ENCODE measurements at places on chromosomes 4 and X. TPM values are rescaled to one million over a fixed set of nuclear protein-coding genes. Genes with fewer than 3 reads are reported as not detected.

DNA sequence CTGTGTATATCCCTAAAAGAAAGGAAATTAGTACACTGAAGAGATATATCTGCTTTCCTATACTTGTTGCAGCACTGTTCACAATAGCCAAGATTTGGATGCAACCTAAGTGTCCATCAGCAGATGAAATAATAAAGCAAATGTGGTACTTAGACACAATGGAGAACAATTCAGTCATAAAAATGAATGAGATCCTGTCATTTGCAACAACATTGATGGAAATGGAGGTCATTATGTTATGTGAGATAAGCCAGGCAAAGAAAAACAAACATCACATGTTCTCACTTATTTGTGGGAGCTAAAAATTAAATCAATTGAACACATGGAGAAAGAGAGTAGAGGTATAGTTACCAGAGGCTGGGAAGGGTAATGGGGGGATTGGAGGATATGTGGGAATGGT lies 611.9 kb downstream of the STPG2 start:
- no peak for DNase-seq

DNA sequence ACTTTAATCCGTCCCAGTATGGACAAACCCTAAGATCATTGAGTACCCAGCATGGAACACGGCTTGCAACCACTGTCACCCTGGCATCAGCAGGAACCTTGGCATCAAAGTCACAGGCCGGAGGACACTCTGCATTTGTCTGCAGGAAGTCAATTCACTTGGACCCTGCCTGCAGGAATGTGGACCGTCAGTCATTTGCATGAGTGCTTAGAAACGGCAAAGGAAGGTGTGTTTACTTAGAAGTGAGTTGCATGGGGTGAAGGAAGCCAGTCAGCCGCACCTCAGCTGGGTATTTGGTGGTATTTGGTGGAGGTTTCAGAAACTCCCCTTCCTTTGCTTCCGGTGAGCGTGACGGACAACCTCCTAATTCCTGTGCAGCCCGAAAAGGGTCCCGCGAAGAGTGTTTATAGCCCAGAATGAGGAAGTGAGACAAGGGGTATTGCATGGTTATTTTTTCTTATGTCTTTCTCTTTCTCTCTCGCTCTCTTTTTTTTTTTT lies 15.5 kb downstream of the P2RY8 start:
- no peak for DNase-seq

DNA sequence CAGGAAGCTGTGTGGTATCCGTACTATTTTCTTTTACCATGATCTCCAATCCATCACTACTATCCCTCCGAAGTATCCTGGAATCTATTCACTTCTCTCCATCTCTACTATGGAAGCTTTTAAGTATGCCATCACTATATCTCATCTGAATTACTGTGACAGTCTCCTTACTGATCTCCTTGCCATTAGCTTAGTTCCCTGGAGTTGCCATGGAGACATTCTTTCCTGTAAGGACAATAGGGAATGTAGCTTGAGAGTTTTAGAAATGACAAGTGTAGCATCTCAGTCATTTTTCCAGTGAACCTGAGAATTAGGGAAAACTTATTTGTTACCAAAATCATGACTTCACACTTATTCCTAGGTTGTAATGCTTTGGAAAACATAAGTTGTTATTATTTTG lies 86.3 kb downstream of the HPGD start:
- DNase-seq: no peak

DNA sequence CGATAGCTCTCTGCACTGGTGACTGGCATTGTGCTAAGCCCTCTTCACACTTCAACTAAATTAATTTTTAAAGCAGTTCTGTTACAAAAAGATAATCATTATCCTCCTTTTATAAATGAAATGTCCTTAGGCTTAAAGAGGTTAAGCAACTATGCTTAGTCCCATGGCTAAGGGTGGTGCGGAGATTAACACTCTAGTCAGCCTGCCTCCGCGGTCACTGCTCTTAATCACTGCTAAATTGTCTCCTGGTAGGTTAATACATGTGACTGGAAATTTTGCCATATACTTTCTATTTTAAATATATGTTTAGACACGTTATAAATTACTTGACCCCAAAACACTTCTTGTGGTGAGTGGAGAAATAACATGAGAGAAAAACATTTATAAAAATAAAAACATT lies 473.7 kb downstream of the CENPC start:
- no peak for DNase-seq

GRCh38 chrX:107826238-107827029 lies 768 bp downstream of the MID2 start:
- no peak for DNase-seq

DNA sequence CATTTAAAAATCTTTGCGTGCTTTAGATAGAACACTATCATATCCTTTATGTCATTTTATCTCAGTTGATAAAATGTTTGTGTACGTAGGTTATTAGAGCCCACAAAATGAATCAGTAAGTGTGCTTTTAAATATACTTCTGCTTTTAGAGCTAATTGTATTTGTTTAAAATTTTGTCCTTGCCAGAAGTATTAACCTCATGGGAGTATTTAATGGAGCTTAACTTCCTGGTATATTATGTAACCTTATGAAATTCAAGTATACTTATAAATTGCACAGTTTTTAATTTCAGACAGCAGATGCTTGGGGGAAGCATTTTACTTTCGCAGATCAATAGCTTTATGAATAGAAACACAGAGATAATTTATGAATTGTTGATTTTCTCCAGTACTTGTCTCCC lies 90.2 kb downstream of the DIPK2B start:
- DNase-seq: no peak

- DNase-seq: peak; percentile 32
These were observed 455.5 kb upstream of the FAM241A start for GRCh38 chr4:111689731-111690130.

DNA sequence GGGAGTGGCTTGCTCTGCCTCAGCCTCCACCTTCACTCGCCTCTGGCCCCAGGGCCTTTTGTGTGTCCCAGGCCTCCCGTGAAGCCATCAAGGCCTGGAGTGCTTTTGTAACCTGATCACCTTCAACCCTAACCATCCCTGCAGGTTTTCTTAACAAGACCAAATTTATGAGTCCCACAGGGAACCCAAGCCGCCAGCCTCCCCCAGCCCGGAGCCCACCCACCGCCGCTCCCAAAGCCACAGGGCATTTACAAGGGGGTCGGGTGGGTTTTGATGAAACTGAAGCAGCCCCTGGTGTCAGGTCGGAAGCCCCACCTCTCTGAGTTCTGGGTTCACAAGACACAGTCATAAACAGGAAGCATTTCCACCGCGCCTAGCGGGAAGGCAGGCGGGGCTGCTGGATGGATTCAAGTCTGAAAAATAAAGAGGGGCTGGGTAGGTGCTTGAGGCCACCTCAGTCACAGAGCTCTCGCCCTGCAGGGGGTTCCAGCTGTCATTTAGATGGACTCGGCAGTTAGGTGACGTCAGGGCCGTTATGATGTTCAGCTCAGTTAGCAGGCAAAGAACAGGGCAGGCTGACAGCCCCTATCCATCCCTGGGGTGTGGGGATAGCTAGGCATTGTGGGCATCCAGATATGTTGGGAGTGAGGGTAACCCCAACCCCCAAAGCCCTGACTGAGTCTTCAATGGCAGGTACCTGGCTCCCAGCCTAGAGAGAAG lies 128.5 kb downstream of the BCOR start:
- no peak for DNase-seq

DNA sequence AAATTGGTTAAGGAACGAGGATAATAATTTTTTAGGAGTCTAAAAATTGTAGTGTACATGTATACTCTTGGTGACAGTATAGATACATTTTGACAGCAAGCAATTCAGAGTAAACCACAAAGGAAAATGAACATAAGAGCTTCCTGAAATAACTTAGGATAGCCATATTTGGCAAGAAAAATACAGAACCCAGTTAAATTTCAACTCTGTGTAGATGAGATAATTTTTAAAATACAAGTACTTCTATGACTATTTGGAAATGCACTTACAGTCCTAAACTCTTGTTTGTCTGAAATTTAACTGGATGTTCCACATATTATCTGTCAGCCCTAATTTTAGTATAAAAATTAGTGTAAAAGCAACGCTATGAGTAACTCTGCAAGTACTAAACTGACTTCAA lies 124.4 kb upstream of the PCDH18 start:
- no peak for DNase-seq

GRCh38 chr4:48141048-48141447 lies 7.0 kb upstream of the TXK start:
- DNase-seq: peak; percentile 20

- no peak for DNase-seq
These were observed 96.8 kb downstream of the MTMR1 start for GRCh38 chrX:150790021-150790420.

GRCh38 chr4:111811661-111812060 lies 333.6 kb upstream of the FAM241A start:
- DNase-seq: no peak

- no peak for DNase-seq
These were observed 40.7 kb upstream of the GPC3 start for GRCh38 chrX:134025986-134026545.

DNA sequence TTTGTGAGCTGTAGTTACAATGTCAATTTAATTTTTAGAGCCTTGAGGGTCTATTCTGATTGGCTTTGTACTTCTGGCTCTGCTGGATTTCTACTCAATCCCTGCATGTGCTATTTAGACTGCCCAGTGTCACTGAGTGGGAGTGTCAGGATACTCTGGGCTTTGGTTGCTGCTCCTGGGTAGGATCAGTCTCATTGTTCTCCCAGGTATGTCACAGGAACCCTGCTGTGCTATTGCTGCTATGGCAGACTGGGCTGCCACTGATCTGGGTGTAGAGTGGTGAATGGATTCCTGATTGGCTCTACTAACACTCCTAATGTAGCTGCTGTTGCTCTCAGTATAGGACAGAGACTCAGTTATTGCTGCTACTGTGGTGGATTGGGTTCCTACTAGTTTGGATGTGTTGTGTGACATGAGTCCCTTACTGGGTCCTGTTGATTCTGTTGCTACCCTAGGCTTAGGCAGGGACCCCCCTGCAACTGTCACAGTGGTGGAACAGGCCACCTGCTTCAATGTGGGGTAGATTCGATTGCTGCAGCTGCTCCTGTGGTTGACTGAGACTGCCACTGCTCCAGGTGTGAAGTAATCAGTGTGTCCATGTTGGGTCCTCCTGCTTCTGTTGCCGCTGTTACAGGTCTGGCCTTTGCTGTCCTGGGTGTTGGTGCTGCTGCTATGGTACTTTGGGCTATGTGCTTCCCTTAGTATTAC lies 707.8 kb upstream of the AMOT start:
- no peak for DNase-seq

- no peak for DNase-seq
These were observed 24.1 kb upstream of the WFS1 start for GRCh38 chr4:6245246-6246169.

The FHL1 gene
- 118 TPM for polyA plus RNA-seq

The SSX4 gene
- polyA plus RNA-seq: not detected

The CSN1S1 gene
- not detected for polyA plus RNA-seq

The ADGRL3 gene
- polyA plus RNA-seq: 0.22 TPM

The PROM1 gene
- not detected for polyA plus RNA-seq

The DDIT4L gene
- 0.91 TPM for polyA plus RNA-seq
